ENCODE measurements at places on chromosomes 7 and 10. TPM values are rescaled to one million over a fixed set of nuclear protein-coding genes. Genes with fewer than 3 reads are reported as not detected.

DNA sequence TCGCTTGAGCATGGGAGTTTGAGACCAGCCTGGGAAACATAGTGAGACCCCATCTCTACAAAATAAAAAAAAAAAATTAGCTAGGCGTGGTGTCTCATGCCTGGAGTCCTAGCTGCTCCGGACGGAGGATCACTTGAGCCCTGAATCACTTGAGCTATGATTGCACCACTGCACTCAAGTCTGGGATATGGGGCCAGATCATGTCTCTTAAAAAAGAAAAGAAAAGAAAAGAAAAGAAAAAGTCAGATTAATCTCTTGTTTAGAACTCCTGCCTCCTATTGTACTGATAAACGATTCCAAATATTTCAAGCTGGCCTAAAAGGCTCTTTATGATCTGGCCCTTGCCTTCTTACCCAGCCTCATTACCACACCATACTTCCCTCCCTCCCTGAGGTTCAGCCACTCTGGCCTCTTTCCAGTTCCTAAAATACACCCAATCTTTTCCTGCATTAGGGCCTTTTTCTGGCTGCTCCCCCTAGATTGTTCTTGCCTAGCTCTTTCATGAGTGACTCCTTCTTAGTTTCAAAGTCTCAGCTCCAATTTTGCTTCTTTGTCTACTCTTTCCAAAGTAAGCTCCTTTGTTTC lies 41.7 kb downstream of the VCL start:
- peak; percentile 45 for DNase-seq

DNA sequence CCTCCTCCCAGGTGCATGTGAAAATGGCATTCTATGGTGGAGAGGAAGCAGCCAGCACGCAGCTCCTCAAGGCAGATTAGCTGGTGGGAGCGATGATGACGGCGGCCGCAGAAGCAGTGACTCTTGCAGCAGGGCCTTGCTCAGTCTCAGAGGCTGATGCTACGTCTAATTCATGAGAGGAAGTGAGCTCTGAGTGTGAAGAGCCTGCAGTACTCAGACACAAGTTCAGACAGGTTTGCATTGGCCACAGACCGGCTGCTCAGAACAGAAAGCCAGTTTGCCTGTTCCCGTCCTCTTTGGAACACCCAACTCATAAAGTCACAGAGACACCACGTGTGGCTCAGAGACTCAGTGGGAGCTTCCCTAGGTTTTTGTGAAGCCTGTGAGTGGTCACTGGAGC lies 136.5 kb downstream of the ADARB2 start:
- no peak for DNase-seq

- no peak for DNase-seq
Observed at GRCh38 chr10:8404721-8405120, 350.2 kb downstream of the GATA3 start.

- DNase-seq: no peak
Observed at GRCh38 chr10:46540412-46541016, 15.9 kb downstream of the GPRIN2 start.

DNA sequence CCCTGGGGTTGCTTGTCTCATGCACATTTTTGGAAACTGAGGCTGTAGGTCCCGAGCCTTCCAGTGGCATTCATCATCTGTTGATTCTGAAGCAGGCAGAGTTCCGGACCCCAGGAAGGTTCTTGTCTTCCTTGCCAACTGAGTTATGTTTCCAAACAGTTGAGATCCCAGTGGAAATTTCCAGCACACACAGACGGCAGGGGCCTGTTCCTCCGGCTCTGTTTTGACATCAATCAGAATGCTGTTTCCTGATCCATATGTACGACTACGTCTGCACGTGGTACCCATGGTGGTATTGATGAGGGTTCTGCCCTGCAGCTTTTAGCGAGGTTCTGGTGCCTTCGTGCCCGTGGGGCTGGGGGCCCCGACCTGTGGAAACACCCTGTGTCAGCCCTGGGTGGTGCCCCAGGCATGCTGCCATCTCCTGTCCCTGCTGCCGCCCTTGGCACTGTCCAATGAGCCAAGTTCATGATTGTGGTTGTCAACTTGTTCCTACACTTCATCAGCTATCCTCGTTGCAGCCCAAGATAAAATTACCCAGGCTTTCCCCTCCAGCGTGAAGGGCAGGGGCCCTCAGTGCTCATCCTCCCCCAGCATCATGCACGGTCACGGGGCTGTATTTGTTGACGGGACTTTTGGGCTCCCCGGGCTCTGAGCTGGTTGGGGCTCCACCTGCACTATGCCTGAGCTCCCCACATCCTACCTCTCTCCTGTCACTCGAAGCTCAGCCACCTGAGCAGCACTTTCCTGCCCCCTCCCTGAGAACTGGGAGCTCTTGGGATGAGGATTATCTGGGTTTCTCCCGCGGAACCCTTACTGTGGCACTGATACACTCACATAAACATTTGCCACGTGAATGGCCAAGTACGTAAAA lies 7.8 kb upstream of the DPYSL4 start:
- DNase-seq: no peak

DNA sequence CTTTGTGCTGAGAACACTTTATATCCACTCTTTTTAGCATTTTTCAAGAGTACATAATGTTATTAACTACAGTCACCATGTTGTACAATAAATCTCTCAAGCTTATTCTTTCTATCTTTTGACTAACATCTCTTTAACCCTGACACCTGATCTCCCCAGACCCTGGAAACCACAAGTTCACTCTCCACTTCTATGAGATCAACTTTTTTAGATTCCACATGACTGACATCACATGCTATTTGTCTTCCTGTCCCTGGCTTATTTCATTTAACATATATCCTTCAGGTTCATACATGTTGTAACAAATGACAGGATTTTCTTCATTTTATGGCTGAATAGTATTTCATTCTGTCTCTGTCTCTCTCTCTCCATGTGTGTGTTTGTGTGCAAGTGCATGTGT lies 15.5 kb downstream of the SLC13A1 start:
- no peak for DNase-seq

GRCh38 chr10:24415455-24416125 lies 206.7 kb downstream of the KIAA1217 start:
- DNase-seq: no peak

DNA sequence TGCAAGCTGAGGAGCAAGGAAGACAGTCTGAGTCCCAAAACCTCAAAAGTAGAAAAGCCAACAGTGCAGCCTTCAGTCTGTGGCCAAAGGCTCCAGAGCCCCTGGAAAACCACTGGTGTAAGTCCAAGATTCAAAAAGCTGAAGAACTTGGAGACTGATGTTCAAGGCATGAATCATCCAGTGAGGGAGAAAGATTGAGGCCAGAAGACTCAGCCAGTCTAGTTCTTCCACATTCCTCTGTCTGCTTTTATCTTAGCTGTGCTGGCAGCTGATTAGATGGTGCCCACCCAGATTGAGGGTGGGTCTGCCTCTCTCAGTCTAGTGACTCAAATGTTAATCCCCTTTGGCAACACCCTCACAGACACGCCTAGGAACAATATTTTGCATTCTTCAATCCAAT lies 20.1 kb upstream of the MDFIC start:
- DNase-seq: no peak

- no peak for DNase-seq
Observed at GRCh38 chr10:69583106-69583505, 9.9 kb upstream of the NEUROG3 start.

DNA sequence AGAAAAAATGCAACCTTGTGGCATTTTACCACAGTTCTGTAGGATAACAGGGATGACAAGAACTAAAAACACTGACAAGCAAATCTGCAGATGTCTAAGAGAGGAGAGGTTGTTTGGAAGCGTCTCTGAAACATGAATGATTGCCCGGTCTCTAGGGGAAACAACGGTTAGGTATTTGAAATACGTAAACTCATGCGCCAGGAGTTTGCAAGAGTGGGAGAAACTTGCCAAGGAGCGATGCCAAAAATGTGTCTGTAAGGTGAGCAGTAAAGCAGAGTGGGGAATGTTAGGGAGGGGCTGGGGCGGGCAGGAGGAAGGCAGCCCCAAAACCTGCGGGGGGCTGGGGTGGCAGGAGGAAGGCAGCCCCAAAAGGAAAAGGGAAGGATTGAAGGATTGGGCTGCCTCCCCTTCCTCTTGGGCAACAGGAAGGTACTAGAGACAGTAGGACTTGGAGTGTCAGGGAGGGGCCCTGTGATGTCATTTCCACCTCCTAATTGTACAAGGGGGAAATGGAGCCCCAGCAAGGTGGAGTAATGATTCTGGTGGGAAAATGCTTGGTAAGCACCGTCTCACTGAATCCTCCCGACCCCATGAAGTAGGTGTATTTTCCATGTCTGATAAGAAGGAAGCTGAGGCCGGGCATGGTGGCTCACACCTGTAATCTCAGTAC lies 33.2 kb upstream of the PLEKHA1 start:
- DNase-seq: no peak

- DNase-seq: no peak
Observed at GRCh38 chr7:47191316-47191715, 390.6 kb downstream of the TNS3 start.

GRCh38 chr7:68984306-68984705 lies 614.0 kb upstream of the AUTS2 start:
- no peak for DNase-seq

GRCh38 chr10:29615195-29615594 lies 19.6 kb downstream of the SVIL start:
- DNase-seq: no peak

DNA sequence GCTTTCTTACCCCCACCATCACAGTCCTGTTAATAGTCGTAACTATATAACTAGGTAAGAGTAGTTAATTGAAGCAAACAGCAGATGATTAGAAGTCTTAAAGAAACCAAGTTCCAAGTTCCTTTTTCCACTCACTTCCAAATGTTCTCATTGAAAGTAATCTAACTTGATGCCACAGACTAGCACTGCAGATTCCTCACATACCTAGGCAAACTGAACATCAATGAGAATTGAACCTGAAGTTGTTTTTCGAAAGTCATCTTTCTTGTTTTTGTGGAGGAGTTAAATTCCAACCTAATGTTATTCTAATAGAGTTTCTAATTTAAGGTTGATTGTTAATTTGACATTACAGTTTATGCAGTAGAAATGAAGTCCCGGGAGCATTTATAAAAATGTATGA lies 5.5 kb downstream of the PRKG1 start:
- DNase-seq: no peak

- no peak for DNase-seq
Observed at GRCh38 chr7:140898786-140899536, 25.8 kb downstream of the BRAF start.

GRCh38 chr10:73591935-73592699 lies 975 bp upstream of the USP54 start:
- no peak for DNase-seq

GRCh38 chr10:108753326-108753725 lies 1170.0 kb downstream of the XPNPEP1 start:
- DNase-seq: no peak

DNA sequence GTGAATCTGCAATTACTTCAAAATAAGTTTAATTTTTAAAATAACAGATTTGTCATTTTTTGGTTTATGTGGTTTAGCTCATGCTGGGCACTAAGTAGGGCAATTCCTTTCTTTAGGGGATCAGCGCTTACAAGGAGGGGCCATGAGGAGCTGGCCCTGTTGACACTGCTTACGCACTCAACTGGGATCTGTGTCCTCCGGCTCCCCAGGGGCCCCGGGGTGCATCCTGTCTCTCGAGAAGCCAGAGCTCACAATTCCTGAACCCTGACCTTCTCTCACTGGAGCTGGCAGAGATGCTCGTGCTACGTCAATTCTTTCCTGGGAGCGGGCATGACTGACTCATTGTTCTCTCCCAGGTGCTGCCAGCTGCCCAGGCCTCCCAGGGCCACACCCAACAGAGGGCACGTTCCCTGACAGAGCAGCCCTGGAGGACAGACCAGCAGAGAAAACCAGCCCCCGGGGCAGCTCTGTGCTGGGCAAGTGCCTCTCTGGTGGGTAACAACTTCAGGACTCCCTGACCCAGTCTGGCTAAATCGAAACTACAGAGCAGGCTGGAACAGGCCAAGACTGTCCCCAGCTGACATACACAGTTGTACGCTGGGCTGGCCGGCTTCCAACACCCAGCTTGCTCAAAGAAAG lies 36.8 kb downstream of the CTBP2 start:
- DNase-seq: no peak

- DNase-seq: no peak
Observed at GRCh38 chr10:32556783-32557395, 110.9 kb downstream of the CCDC7 start.

GRCh38 chr7:73909051-73909941 lies 48.3 kb downstream of the TMEM270 start:
- no peak for DNase-seq

DNA sequence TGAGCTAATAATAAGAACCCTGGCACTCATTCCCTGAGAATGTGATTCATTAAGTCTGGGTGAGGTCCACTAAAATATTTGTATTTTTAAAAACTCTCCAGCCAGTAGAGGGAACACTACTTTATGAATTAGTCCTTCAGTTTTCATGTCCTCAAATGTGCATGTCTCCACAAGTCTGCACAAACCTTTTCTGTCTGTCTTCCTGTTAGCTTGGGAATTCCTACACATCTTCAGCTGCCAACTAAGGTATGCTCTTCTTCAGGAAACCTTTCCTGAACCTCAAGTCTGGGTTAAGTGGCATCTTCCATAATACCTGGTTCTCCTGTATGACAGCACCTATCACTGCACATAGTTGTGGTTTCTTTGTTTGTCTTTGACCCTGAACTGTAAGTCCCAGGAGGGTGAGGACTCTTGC lies 119.6 kb upstream of the MKX start:
- DNase-seq: no peak

The MACC1 gene
- 0.18 TPM for total RNA-seq

The WDR86 gene
- total RNA-seq: 33.8 TPM

The CNPY1 gene
- total RNA-seq: 19.4 TPM

The DEPP1 gene
- 9.9 TPM for total RNA-seq

The MEPCE gene
- 18.5 TPM for total RNA-seq

The LIPN gene
- total RNA-seq: not detected

The H2BK1 gene
- total RNA-seq: not detected

The C7orf33 gene
- 0.64 TPM for total RNA-seq

The NKX2-3 gene
- total RNA-seq: not detected

The RAB19 gene
- total RNA-seq: not detected
